ENCODE measurements at places on chromosomes 11 and 22.

- no peak for DNase-seq
Observed at GRCh38 chr11:60905551-60906113, 753 bp downstream of the PRPF19 start.

DNA sequence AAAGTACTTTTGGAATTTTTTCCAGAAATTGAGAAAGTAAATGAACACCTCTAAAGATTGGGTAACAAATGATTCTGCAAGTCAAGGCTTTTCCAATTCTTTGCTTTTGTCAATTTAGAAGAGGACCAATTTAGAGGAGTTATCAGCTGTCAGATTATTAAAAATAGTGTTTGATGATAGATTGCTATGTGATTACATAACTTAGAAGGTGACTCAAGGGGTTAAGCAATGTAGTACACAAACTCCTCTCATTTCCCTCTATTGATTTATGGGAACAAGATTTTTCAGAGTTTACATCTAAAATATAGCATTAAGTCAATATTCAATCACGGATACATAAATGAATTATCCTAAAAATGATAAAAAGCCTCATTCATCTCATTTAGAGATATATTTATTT lies 70.3 kb downstream of the INSC start:
- no peak for DNase-seq

DNA sequence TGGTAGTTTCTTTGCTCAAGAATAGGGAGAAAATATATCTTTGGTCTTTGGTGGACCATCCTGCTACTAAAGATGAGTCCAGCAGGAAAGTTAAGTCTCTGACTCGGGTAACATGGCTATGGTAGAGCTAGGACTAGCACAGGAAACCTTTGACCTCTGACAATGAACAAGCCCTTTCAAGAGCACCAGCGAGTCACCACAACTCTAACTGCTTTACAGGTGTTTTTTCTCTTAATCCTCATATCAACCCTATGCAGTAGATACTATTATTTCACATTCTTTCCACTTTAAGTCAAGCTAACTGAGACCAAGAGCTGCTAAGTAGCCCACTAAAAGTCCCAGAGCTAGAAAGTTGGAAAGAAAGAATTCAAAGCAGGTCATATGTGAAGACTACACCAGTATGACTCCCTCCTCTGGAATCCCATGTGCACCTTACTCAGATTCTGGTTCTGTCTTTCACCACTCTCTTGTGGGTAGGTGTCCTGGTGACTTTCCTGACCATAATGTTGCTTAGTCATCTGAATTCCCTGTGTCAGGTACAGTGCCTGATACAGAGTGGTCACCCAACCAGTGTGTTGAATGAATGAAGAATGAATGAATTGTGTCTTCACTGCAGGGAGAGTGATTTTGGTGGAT lies 53.8 kb upstream of the ME3 start:
- DNase-seq, result no peak

DNA sequence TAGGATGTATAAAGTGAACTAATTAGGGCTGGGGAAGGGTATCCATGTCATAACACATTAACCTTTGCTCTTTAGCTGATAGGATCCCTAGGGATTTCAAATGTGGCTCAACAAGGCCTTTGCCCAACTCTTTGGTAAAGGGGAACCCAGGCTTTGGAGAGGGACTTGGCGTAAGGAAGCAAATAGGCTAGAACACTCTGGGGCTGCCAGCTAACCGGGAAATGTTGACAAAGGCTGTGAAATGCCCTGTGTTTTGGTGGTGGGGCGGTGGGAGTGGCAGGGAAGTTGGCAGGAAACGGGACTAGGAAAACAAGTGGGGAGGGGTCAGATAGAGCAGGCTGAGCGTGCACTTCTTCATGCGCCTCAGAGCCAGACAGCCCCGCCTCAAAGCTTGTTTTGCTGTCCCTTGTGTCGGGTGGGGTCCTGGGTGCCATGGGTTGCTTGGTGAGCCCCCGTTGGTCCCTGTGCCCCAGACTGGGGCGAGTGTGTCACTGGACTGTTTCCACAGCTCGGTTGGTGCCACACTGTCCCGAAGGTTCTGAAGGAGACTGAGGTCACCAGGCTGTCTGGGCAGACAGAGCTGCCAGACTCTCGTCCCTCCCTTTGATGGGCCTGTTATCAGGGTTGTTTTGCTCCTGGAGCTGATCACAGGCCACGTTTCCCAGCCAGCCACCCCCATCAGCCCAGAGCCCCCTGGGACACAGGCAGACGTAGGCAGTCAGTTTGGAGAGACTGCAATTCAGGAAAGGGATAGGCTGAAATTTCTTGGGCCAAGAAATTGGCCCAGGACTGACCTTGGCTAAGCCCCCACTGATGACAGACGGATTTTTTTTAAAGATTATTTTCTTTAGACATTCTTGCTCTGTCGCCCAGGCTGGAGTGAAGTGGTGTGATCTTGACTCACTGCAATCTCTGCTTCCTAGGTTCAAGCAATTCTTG lies 19.6 kb downstream of the KCTD21 start:
- peak; percentile 57 for DNase-seq

DNA sequence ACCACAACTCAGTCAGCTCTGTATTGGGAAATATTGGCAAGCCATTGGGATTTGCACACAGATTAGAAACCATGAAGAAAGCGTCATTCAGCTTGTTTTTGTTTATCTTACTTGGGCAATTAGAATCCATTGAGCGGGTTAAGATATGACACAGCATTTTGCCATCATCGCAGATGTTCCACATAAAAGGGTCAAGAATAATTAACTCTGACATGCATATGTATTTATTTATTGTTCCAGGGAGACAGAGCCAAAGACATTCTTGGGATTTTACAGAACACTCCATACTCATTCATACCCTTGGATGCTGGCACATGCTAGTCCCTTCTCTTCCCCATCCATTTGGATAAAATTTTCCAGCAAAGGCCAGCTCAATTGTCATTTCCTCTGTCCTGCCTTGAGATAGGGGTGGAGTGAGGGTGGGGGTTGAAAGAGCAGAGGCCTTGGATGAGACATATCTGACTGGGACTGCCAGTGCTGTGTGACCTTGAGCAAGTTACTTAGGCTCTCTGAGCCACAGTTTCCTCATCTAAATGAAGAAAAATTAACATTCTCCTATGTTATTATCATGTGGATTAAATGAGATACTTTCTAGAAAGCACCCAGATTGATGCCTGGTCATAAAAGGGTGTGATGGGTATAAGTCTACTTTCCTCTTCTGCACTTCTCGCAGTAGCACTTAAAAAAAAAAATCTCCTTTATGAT lies 179.7 kb downstream of the RRAS2 start:
- DNase-seq, result no peak

DNA sequence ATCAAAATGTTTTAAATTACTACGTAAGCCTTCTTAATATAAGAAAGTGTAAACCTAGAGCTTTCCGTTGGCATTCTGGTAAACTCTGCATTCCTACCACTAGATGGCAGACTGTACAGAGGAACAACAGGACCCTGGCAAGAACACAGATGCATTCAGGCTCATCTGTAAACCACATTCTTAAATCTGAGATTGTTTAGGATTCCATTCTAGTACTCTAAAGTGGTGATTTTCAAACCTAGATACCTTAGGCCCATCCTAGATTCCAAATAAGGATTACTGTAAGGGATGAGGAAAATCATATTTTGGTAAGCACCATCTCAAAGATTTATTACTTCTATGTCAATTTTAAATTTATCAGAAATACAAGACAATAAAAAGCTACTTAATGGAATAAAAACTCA lies 26.9 kb downstream of the PICALM start:
- DNase-seq, result peak; percentile 77

DNA sequence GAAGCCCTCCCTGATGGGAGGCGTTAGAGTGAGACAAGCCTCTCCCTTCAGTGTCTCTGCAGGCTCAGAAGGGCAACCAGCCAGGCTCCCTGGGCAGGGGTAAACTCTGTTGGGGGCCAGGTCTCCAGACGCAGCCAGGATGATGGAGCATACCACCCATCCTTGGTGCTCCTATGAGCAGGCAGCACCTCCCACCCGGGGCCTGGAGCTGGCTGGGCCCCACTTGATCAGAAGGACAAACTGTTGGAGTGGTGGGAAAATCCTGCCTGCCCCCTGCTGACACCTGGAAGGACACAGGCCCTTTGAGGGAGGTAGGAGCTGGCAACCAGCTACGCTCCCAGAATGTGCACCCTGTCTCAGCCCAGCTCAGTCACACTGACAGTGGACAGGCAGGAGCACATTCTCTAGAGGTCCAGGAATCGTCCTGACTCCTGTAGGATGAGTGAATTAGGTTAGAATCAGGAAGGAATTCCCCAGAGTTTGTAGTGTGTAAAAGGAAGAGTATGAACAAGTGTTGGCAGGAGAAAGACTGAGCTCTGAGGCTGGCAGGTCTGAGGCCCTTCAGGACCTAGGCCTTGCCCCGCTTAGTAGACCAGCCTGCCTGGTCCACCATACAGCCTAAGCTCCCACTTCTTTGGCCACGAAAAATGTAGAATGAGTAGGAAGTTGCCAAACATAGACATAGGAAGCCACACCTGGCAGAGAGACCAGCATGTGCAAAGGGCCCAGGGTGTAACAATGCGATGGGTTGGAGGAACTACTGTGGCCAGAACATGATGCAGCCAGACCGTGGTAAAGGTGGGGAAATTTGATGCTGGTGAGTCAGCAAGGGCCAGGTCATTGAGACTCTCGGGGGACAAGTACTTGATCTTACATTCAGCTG lies 19.1 kb downstream of the ARHGEF17 start:
- DNase-seq, result no peak

DNA sequence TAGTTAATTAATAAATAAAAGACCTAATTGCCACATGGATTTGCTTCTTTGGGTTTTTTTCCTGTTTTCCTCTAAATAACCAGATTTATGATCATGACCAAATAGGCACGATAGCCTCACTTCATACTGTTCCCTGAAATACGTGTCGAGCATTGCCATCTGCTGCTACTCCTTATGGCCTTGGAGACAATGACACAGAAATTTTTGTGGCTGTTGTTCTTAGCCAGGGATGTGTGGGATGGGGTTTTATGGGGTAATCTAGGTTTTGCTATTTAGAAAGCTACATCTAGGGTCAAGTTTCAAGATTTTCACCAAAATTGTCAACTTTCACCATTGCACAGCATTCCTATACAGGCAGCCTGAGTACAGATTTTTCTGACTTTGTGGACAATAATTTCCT lies 145.2 kb downstream of the DBX1 start:
- no peak for DNase-seq

DNA sequence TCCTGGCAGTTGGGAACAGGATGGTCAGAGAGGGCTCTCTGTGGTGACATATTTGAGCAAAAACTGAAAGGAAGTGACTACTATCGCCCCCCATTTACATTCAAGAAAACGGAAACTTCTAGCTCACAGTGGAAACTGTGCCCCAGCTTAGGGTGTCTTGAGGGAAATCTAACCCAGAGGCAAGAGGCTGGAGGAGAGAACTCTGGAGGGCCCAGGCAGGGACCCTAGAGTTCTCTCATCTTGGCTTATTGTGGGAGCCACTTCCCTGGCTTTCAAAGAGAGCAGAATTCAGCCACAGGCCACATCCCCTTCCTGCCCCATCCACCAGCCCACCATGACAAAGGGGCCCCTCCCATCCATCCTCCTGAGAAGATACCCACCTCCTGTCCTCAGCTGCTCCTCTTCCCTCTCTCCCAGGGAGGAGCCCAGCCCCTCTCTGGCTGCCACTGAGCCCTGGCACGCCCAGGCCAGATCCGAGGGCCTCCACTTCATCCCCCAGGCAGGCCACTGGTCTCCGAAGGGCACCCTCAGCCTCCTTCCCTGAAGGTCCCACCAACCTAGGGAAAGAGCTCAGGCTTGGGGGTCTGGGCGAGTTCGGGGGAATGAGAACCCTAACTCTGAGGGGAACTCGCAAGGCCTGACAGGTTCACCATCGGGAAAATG lies 1.6 kb upstream of the TMPRSS13 start:
- DNase-seq, result no peak

GRCh38 chr11:108204376-108204775 lies 18.1 kb downstream of the NPAT start:
- DNase-seq, result no peak

DNA sequence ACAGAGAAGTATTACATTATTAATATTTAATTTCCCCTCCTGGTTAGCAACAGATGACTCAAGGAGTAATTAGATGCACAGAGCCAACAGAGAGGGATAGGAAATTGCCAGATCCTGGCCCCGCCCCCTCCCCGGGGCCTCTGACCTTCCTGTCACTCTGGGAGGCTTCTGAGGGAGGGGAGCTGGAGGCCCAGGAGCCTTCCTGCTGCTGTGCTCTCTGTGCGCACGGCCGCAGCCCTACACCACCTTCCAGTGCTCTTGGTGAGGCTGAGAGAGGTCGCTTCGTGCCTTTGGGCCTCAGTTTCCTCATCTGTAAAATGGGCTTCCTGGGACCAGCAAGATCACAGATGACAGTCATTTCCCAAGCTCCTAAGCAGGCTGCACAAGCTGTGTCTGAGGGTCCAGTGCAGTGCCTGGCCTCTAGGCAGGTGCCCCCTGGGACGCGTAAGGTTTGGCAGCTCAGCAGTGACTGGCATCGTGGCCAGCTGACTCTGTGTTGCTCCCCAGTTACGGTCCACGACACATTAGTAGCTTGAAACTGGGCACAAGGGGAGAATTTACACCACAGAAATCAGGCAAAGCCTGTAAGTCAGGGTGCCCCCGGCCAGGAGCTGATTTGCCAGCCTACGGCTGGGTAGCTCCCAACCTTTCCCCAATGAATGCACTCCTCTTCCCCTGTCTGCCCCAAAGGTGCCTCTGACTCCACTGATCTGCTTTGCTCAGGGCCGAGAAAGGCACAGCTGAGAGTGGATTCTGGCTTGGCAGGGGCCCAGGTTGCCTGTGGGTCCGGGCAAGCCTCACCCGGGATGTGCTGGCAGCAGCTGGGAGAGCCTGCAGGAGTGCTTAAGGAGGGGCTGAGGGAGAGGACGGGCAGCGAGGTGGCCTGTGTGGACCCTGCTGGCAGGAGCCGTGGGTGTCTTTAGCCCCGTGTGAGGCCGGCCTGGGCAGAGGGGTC lies 2.3 kb downstream of the ADORA2A start:
- no peak for DNase-seq

DNA sequence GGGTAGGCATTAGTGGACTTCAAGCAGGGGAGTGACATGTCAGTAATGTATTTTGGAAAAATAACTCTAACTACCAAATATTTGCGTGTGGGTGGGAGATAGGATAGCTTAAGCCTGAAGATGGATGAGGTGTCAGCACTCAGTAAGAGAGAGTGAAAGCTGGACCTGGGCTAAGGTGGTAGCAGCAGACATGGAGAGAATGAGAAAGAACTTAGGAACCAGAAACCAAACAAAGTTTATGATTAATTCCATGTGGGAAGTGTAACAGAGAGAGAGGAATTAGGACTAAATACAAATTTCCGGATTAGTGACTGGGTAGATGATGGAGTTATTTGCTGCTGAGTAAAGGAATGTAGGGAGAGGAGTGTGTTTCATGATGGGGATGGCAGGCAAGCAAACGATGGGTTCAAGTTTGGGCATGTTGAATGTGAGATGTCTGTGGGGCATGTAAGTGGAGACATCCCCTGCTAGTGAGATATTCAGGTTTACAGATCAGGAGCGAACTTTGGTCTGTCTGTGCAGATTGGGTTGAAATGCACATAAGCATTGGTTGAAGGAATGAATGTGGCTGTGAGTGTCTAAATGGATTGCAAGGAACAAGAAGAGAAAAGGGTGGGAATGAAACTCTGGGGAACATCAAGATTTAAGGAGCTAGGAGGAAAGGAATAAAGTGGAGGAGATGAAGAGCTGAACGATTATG lies 185.6 kb upstream of the MTMR2 start:
- no peak for DNase-seq
